CD4-positive, alpha-beta T cell treated with Interleukin-6 for 4 hours (primary cell): ENCODE measurements at places on chromosomes 5 and 9.

DNA sequence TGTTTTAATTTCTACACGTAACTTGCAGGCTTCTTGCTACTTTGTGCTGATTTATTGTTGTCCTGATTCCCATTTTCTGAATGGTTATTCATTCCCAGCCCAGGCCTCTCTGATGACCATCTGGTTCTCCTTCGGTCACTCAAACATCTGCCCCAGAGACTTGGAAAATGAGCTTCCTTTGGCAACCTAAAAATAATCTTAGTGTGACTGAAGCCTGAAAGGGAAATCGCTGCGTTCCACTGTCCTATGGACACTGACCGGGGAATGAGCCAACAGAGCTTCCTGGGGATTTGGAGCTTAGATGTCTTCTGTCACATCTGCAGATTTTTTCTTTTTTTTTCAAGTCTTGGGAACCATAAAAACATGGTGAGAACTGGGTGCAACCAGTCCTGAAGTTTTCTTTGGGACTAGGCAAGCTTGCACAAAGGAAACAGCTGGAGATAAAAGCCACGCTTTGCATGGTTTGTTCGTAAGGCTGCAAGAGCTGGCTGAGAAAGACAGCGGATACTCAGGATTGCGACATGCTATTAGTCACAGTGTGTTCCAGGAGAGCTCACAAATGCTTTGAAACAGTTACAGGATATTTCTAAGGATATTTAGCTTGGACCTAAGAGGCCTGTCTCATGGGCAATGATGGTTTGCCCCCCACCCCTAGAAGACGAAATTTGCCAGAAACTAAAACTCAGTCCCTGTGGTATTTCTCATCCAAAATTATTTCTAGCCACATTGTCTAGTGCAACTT is 146.2 kb downstream of the GOLPH3 start:
- no peak for DNase-seq

DNA sequence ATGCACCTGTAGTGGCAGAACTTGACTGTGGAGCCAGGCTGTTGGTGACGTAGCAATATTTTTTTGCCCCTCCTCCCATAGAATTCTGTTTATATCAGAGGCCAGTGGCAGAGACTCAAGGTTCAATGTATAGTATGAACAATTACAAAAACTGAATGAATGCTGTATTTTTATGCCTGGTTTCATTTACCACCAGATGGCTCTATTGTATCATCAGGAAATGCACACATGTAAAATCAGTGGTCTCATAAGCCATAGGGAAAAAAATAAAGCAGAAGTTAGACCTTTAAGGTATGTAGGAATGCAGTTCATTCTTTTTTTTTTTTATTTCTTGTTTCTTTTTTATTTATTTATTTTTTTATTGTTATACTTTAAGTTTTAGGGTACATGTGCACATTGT is 43.6 kb downstream of the CCDC192 start:
- DNase-seq: no peak

DNA sequence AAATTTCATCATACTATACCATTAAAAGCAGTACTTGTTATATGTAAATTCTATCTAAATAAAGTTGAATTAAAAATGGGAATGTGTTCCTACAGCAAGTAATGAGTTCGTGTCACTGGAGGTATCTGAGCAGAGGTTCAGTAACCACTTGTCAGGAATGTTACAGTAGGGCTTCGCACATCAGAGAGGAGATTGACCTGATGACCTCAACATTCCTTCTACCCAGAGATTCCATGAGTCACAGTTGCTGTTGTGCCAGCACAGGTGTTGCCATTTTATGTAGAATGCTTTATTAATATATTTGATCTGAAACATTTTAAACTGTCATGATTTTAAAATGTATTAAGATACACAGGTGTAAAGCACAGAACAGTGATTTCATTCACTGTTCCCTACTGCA is 60.3 kb downstream of the STX17 start:
- DNase-seq: no peak

DNA sequence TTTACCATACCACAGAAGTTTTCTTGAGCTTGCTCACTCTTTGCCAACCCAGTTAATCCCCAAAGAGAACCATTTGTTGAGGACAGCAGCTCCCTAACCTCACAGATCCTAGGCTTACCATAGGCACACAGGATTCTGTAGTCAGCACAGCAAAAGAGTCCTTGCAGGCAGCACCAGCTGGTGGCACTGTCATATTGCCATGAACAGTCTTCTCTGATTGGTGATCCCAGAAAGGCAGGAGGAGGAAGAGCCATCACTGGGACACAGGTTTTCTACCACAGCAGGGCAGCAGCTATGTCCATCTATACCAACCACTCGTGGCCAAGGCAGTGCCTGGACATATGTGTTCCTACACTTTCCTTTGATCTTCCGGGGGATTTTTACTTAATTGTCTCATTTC is 297.1 kb upstream of the CD180 start:
- DNase-seq: peak; percentile 18

- DNase-seq: no peak
These were observed 416.3 kb downstream of the NR2F1-AS1 start for GRCh38 chr5:93164690-93165089.

GRCh38 chr5:4983701-4984100 is 156.4 kb upstream of the ADAMTS16 start:
- no peak for DNase-seq

DNA sequence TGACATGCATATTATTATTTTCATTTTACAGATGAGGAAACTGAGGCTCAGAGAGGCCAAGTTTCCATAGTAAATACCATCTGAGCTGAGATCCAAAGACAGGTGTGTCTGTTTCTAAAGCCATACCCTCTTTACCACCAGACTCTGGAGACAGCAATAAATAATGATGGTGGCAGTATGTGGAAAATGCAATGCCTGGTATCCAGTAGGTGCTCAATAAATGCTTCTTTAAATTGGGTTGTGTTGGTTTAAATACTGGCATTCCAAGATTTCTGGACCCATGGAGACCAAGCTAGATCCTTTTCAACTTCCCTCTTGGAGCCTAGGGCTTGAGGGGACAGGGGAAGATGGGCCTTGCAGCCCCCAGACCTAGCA is 221.3 kb upstream of the MSX2 start:
- DNase-seq: no peak

- no peak for DNase-seq
These were observed 13.9 kb downstream of the MROH2B start for GRCh38 chr5:41057231-41057630.

- no peak for DNase-seq
These were observed 9.1 kb downstream of the BRD3 start for GRCh38 chr9:134058716-134059115.

DNA sequence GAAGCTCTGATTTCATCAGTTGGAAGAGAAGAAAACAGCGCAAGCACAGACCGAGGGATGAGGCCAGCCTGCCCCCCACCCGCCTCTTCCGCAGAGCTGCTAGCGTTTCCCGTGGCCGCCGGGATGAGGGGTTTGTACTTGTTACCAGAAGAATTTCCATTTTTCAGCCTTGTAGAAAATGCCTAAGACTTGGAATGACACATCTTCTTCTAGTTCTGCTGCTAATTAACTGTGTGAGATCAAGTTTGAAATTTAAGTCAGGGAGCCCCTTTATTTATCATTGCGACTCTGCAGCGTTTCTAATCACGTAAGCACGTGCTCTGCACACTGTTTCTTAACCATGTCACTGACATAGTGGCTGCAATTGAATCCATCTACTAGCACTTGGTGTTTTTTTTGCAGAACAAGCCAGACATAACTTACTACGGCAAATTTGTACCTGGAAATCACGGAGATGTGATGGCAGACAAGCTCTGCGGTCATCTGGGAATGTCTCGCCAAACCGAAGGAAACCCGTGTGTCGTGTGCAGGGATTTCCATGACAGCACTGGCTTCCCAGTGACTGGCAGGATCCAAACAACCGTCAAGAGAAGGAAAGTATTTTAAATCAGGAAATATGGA is 41.8 kb upstream of the ROR2 start:
- no peak for DNase-seq

DNA sequence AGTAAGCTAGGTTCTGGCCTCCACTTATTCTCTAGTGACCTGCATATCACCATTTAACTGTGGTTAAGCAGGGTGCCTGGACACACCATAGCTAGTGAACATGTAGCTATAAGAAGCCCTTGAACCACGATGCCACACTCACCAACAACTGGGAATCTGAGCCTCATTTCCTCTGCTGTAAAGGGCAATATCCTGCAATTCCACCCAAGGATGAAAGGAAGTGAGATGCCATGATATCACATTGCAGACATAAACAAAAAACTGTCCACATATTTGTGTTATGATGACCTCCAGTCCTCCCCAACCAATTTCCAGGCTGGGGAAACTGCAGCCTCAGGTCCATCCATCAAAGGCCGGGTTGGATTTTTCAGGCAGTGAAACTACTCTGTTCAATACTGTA is 10.4 kb downstream of the TNIP1 start:
- DNase-seq: no peak

DNA sequence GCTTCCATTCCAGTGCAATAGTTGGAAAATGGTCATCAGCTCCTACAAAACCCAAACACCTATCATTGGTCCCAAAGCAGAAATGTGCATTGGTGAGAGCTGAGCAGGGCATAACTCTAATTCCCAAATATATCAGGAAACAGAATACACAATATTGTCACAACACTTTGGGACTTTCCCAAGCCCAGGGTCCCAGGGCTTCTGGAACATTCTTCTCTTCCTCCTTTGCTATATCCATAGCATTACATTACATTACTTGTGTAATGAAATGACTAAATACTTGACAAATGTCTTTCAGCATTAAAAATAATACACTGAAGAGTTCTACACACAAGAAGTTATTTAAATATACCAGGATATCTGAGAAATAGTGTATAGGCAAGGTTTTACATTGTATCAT is 45.6 kb downstream of the LIX1 start:
- no peak for DNase-seq

- no peak for DNase-seq
These were observed 2.0 kb downstream of the S100Z start for GRCh38 chr5:76851728-76852369.

DNA sequence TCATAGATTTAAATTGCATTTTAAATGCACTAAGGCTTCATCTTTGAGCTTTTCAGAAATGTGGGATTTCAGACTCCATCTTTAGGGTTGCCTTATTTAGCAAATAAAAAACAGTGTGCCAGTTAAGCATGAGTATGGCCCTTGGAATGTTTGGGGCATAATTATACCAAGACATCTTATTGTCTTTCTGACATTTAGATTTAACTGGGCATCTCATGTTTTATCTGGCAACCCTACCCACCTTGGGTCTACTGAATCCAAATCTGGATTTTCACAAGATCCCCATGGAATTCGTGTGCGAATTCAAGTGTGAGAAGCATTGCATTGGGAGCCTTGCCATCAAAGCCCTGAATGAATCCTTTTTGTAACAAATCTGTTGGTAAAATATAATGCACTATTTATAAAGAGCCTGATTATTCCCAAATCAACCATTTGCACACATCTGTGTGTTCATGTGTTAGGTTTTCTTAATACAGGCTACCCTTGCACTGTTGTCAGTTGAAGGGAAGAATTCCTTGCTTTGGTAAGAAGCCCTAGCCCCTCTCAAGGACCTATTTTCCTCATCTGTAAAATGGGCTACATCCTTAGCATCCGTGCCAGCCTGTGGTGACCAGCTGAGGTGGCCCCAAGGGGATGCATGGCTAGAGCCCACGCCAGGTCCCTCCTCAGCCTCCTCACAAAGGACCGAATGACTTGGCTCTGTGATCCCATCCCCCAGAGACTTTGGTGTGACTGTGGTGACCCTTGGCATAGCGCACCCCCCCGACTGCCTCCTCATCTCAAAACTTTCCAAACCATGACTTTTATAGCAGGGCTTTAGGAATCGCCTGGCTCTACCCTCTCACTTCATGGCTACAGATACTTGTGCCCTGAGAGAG is 8.1 kb downstream of the GSN start:
- no peak for DNase-seq

DNA sequence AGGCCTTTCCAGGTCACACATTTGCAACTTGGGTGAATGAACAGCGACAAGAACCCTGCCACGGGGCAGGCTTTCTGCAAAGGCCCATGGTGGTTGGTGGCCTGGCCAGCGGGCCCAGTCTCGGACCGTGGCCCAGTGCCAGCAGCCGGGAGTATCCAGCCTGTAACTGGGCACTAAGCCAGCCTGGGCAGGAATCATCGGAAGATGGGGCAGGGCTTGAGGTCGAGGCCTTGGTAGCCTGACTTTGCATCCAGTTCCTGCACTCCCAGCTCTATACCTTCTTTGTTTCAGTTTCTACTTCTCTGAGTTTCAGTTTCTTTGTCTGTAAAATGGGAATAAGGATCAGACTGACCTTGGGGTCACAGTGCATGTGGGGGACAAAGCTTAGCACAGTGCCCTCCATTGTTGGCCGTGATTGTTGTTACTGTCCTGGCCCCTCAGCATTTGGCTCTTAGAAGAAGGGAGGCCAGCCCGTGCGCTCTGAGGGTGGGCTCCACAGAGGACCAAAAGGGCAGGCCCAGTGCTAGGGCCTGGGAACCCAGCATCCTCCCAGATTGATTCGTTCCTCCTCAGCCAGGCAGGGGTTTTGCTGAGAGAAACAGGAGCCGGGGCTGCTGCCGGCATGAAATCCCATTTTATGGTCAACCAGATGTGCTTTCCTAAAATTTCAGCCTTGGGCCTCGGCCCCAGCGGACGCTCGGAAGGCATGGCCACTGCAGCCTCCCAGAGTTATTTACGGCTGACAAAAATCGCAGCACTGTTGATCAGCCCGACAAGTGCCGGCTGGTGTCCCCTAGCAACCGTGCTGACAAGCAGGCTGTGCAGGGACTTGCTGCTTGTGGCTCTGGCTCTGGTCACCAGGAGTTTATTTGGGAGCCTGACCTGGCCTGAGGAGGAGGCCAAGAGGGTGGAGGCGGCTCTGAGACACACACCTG is 43.6 kb downstream of the JADE2 start:
- DNase-seq: no peak
